ENCODE measurements at places on chromosomes 5 and 9.

DNA sequence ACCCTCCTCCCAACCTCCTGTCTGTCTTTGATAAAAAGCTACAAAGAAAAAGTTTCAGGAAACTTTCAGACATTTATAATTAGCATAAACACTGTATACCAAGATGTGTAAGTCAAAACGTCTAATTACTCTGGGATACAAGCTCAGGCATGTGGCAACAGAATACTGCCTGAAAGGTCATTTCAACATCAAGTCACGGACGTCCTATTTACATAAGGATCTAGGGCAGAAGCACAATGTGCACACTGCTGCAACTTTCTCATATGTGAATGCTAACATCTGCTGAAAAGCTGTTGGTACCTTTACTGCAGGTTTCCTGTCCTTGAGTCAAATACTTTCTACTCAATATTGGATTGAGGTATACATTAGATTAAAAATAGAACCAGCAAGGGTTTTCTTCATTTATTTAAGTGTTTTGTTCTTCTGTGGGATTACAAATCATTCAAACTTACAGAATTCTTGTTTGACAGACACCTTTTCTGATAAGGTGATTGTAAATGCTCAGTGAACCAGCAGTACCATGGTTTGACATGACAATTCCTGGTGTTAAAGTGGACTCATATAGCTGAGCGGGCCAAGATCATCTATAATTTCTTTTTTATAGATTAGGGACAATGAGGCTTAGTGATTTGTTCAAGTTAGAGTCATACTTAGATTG, 36.8 kb downstream of the ELL2 start:
- DNase-seq = no peak

DNA sequence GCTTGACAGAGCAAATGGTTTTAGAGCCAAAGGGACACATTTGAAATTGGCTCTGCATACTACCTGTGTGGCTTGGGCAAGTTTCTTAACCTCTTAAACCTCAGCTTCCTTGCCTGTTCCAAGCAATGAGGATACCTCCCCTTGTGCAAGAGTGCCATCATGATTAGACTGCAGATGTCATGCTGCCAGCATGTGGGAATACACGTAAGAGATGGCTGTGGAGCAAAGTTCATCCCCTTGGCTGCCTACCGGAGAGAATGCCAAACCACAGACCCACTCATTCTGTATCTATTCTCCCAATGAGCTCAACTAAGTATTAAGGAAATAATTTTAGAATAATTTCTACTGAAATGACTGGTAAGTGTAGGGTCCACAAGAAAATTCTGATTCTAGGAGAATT, 101.3 kb downstream of the WDR41 start:
- DNase-seq = no peak

DNA sequence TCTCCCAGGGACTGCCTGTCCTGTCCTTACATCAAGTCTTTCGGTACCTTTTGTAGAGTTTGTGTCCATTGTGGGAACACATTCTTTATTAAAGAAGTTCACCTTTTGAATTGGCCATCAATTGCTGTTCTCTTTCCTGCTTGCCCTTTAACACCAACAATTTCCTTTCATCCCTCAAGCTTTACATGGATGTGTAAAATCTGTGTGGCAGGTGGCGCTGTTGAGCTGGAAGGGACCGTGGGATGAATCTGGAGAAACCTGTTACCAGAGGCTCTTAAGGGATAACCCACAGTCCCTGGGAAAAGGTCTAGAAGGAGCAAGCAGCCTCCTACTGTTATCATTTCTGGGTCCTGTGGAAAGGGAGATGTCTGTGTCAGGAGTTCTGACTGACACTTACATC, 7.9 kb upstream of the ZFP62 start:
- peak; percentile 73 for DNase-seq

DNA sequence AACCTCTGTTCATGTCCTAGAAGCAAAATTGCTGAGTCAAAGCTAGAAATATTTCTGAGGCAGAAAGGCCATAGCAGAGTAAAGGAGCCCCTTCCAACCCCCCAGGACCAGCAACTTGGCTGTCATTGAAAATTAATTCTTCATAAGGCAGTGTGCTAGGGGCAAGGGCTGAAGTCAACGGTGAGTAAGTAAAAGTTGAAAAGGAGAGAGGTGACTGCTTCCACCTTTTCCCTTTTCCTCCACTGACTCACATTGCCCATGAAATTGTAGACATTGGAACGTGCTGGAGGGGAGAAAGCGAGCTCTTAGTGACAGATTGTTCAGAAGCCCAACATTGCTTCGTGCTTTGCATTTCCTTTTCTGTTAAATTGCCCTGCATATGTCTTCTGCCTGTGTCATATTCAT, 19.1 kb downstream of the GLRA1 start:
- no peak for DNase-seq

Data from activated CD4-positive, alpha-beta T cell treated with anti-CD3 and anti-CD28 coated beads, Interleukin-2, amount 10 ng/mL, durations not matched to agents 7 days and 5 days (primary cell).